ENCODE measurements at places on chromosomes 7 and 10. TPM values are rescaled to one million over a fixed set of nuclear protein-coding genes. Genes with fewer than 3 reads are reported as not detected.

- H3K27me3 ChIP-seq: no peaks in the 10 kb centered on the region
- no peak overlapping the region for H3K4me3 ChIP-seq
- H3K4me1 ChIP-seq: peaks cover 17% of the 10 kb centered on the region
- DNase-seq: no peak
Observed at GRCh38 chr7:90772410-90772809, 176.3 kb downstream of the CDK14 start.

DNA sequence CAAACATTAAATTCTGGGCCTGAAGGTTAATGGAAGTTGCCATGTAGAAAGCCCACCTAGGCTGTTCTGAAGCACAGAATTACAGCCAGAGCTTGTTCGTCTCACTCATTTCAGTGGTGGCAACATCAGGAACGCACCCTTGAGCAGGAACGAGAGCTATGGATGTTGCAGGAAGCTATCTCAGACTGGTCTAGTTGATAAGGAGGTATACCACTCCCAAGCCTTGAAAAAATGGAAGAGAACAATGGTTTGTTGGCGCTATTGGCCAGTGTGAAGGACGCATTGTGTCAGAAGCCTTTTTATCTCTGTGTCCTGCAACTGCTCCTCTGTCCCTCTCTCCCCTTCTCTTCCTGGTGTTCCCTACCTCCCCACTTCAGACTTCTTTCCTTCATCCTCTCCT is 60.9 kb upstream of the RAPGEF5 start:
- no peaks in the 10 kb centered on the region for H3K4me1 ChIP-seq
- DNase-seq: no peak
- no peaks in the 10 kb centered on the region for H3K27me3 ChIP-seq
- H3K36me3 ChIP-seq: no peaks in the 10 kb centered on the region

- no peak overlapping the region for H3K4me3 ChIP-seq
- H3K36me3 ChIP-seq: peaks cover 4% of the 10 kb centered on the region
- H3K27ac ChIP-seq: no peak overlapping the region
- no peaks in the 10 kb centered on the region for H3K27me3 ChIP-seq
Observed at GRCh38 chr10:91944880-91945630, 21.5 kb downstream of the BTAF1 start.

GRCh38 chr10:34994565-34995142 is 95.5 kb downstream of the CUL2 start:
- no peaks in the 10 kb centered on the region for H3K4me1 ChIP-seq
- no peaks in the 10 kb centered on the region for H3K27me3 ChIP-seq
- peak; percentile 79 for DNase-seq
- H3K27ac ChIP-seq: no peak overlapping the region
- H3K36me3 ChIP-seq: no peaks in the 10 kb centered on the region
- no peak overlapping the region for H3K4me3 ChIP-seq

- no peak overlapping the region for H3K4me3 ChIP-seq
- H3K36me3 ChIP-seq: no peaks in the 10 kb centered on the region
- no peaks in the 10 kb centered on the region for H3K27me3 ChIP-seq
Observed at GRCh38 chr10:78548369-78548768, 514.7 kb downstream of the RPS24 start.

- H3K4me3 ChIP-seq: no peak overlapping the region
- H3K36me3 ChIP-seq: no peaks in the 10 kb centered on the region
- no peaks in the 10 kb centered on the region for H3K27me3 ChIP-seq
- no peak for DNase-seq
- H3K27ac ChIP-seq: no peak overlapping the region
Observed at GRCh38 chr7:101677391-101677790, 48.3 kb upstream of the MYL10 start.

GRCh38 chr10:77333610-77334340 is 303.8 kb downstream of the KCNMA1 start:
- H3K27ac ChIP-seq: no peak overlapping the region
- no peaks in the 10 kb centered on the region for H3K36me3 ChIP-seq
- peaks cover 15% of the 10 kb centered on the region for H3K4me1 ChIP-seq
- H3K27me3 ChIP-seq: no peaks in the 10 kb centered on the region
- no peak overlapping the region for H3K4me3 ChIP-seq
- no peak for DNase-seq

GRCh38 chr7:43141091-43141490 is 28.6 kb downstream of the HECW1 start:
- H3K27ac ChIP-seq: no peak overlapping the region
- no peak overlapping the region for H3K4me3 ChIP-seq
- H3K36me3 ChIP-seq: no peaks in the 10 kb centered on the region
- H3K4me1 ChIP-seq: no peaks in the 10 kb centered on the region

DNA sequence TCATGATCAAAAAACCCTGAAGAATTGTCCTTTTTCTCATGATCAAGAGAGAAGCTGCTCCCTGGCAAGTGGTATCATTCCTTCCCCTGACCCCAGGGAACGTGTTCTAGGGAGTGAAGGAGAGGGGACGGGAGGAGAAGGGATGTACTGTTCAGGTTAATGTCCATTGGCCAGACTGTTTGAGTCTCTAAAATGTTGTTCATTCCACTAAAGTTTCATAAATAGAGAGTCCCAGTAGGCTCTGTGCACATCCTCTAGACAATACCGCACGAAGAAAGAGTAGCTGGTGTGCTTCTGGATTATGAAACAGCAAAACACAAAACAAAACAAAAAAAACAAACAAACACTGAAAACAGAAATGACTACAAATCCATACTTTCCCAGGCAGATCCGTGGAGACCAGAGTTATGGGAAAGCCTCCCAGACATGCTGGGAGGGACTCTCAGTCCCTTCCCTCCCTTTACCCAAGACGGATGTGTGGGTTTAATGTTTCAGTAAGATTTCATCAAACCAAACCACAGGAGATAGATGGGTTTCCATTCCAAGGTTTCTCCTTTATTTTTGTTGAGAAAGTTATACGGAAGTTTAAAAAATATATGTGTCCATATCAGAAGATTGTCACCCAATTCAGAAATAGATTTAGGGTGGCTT is 66.5 kb upstream of the TNS3 start:
- H3K27ac ChIP-seq: no peak overlapping the region
- no peak overlapping the region for H3K4me3 ChIP-seq
- no peaks in the 10 kb centered on the region for H3K27me3 ChIP-seq
- peaks cover 11% of the 10 kb centered on the region for H3K4me1 ChIP-seq

DNA sequence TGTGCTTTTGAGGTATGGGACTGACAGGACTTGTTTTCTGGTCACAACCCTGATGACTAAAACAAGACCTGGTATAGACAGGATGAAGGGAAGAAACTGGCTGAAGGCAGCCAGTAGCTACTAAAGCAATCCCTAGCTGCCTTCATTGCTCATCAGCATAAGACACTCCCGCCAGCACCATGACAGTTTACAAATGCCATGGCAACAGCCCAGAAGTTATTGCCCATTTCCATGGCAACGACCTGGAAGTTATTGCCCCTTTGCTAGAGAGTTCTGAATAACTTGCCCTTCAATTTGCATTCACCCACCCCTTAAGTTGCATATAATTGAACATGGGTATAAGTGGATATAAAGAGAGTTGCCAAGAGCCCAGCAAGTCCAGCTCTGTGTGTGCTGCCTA is 169.6 kb upstream of the FAM171A1 start:
- DNase-seq: no peak
- no peaks in the 10 kb centered on the region for H3K4me1 ChIP-seq
- H3K4me3 ChIP-seq: no peak overlapping the region
- H3K27ac ChIP-seq: no peak overlapping the region

DNA sequence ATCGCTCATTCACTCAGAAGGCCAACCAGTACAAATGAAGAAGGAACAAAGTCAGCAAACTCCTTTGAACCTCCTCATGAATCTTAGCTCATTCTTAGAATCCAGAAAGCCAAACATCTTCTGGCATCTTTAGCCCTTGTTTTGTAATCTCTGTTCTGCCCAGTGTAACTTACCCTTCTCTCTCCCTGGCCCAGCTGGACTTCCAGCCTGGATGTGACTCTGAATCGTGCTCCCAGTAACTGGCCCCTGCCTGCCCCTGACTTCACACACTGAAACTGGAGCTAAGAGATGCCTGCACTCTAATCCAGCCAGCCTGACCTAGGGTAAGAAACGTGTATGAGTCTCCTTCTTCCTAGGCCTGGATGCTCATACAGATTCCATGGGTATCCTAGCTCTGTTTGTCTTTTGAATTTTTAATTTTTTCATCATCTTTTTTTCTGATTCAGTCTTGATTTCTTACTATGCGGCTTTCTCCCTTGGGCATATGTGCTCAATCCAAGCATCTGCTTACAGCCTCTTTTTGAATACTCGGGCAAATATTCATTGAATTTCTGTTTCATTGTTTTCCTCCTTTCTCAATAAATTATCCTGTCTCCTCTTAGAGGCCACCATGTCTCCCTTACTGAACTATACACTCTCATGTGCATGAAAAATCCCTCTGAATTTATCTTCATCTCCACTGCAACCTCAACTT is 845.6 kb upstream of the AUTS2 start:
- H3K4me1 ChIP-seq: no peaks in the 10 kb centered on the region
- peaks cover 6% of the 10 kb centered on the region for H3K27me3 ChIP-seq
- no peaks in the 10 kb centered on the region for H3K36me3 ChIP-seq
- DNase-seq: no peak
- H3K27ac ChIP-seq: no peak overlapping the region

- H3K4me1 ChIP-seq: peaks cover 2% of the 10 kb centered on the region
- no peak overlapping the region for H3K4me3 ChIP-seq
- H3K27ac ChIP-seq: no peak overlapping the region
- no peak for DNase-seq
Observed at GRCh38 chr10:103669243-103669929, 175.9 kb downstream of the NEURL1 start.

DNA sequence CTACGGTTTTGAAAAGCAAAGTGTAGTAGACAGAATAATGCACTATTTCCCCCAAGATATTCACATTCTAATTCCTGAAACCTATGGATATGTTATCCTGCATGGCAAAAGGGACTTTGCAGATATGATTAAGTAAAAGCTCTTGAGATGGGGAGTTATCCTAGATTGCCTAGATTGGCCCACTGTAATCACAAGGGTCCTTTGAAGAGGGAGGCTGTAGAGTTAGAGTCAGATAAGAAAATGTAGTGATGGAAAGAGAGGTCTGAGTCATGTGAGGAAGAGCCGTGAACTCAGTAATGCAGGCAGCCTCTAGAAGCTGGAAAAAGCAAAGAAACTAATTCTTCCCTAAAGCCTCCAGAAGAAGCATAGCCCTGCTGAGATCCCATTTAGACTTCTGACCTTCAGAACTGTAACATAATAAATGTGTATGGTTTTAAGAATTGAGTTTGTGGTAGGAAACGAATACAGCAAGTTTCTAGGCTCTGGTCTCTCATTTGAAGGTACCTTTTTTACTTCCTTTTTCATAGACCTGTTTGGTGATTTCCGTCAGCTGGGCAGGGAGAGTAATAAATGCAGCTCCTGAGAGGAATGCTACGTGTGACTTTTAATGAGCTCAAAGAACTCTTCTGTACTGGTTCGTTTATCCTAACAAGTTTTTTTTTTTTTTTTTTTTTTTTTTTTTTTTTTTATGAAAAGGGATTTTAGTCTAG is 41.9 kb upstream of the NXPH1 start:
- no peaks in the 10 kb centered on the region for H3K4me1 ChIP-seq
- no peaks in the 10 kb centered on the region for H3K36me3 ChIP-seq
- no peak overlapping the region for H3K27ac ChIP-seq
- no peak overlapping the region for H3K4me3 ChIP-seq

DNA sequence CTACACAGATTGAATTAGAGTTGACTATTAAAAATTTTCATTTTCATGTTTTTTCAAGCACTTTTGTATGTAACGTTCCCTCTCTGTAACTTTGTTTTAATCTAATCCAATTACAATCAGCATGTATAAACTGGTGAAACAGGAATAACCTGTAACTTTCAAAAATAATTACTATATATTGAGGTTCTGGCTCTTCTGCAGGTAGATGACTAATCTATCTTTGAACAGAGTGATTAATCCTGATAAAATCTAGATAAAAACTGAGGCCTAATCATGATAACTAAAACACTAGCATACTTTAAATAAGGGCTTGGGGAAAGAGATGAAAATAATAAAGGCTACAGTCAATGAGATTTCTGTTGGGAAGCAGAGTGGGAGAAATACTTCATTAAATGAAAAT is 101.6 kb upstream of the KCND2 start:
- H3K4me3 ChIP-seq: no peak overlapping the region
- DNase-seq: no peak
- H3K27me3 ChIP-seq: peaks cover 3% of the 10 kb centered on the region
- H3K36me3 ChIP-seq: no peaks in the 10 kb centered on the region

GRCh38 chr7:17444673-17445072 is 146.2 kb downstream of the AHR start:
- no peaks in the 10 kb centered on the region for H3K27me3 ChIP-seq
- peak; percentile 42 for DNase-seq
- no peak overlapping the region for H3K27ac ChIP-seq
- H3K4me3 ChIP-seq: no peak overlapping the region

- no peaks in the 10 kb centered on the region for H3K27me3 ChIP-seq
- no peaks in the 10 kb centered on the region for H3K36me3 ChIP-seq
- no peak for DNase-seq
- no peak overlapping the region for H3K27ac ChIP-seq
Observed at GRCh38 chr10:64113792-64114191, 592.6 kb downstream of the REEP3 start.

DNA sequence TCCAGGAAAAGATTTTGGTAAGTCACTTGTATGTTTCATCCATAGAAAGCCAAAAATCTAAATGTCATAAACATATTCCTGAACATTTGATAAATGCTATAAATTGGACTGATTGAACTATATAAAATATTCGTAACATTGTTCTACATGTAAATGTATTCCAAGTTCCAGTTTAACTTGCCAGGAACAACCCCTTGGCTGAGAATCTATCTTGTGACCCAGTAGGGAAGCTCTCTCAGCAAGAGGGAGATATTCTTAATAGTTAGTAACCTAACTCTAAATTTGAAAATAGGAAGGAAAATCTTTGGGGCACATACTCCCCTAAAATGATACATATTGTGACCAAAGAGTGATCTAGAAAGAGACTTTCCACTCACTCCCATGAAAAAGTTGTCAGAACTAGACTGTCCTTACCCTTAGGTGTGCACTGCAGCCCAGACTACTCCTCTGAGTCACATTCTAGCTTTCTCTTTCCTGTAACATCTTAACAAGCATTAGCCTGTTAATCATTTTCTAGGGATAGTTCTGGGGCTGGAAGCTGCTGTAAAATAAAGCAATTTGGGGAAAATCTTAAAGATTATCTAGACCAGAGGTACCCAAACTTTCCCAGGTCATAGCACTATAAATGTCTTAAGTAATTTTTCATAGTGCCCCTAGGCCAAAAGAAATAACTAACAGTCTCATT is 73.7 kb upstream of the SKAP2 start:
- H3K27me3 ChIP-seq: no peaks in the 10 kb centered on the region
- no peak overlapping the region for H3K4me3 ChIP-seq
- H3K4me1 ChIP-seq: no peaks in the 10 kb centered on the region
- H3K36me3 ChIP-seq: no peaks in the 10 kb centered on the region
- DNase-seq: no peak

GRCh38 chr7:101411508-101411874 is 48.8 kb downstream of the COL26A1 start:
- H3K27ac ChIP-seq: no peak overlapping the region
- no peaks in the 10 kb centered on the region for H3K27me3 ChIP-seq
- no peak overlapping the region for H3K4me3 ChIP-seq
- DNase-seq: no peak
- H3K36me3 ChIP-seq: no peaks in the 10 kb centered on the region
- H3K4me1 ChIP-seq: no peaks in the 10 kb centered on the region

Gene ITGA8
- not detected for total RNA-seq

Gene EN2
- 0.81 TPM for total RNA-seq

Gene GARIN1A
- total RNA-seq: 0.16 TPM

Gene LIPK
- total RNA-seq: not detected

Gene MRC1
- total RNA-seq: not detected

Gene SPDYE9
- total RNA-seq: not detected

Gene GRID1
- total RNA-seq: not detected

Gene CPN1
- not detected for total RNA-seq

Gene SORBS1
- 12.8 TPM for total RNA-seq

Gene SLC26A4
- 3.9 TPM for total RNA-seq

Gene MAP3K8
- 1.2 TPM for total RNA-seq

Data from SJCRH30 (cell line).